ENCODE measurements at places on chromosomes 7 and 10.
A peak's percentile ranks its signal among the peaks of the same experiment; 100 is the strongest.

- no peak for DNase-seq
Measured at GRCh38 chr7:109503421-109503820, 933.7 kb downstream of the DNAJB9 start.

GRCh38 chr10:132684164-132684891 lies 101.6 kb downstream of the NKX6-2 start:
- DNase-seq: peak; percentile 74

DNA sequence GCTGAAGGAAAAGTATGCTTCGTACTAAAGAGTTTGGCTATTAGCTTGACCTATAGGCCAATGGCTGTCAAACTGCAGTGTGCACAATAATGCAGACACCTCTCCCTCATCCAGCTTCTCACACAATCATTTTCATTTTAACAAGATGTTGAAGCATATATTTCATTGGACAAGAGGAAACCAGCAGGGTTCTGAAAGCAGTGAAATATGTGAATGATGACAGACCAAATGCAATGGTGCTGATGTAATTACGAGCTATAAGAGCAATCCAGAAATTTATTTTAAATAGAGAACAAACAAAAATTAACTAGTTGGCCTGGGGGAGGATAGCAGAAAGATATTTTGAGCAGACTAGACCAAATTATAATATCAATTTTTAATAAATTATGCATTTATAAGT lies 331.5 kb upstream of the AKR1E2 start:
- DNase-seq: no peak

- no peak for DNase-seq
Measured at GRCh38 chr7:82631998-82632397, 188.4 kb upstream of the CACNA2D1 start.

DNA sequence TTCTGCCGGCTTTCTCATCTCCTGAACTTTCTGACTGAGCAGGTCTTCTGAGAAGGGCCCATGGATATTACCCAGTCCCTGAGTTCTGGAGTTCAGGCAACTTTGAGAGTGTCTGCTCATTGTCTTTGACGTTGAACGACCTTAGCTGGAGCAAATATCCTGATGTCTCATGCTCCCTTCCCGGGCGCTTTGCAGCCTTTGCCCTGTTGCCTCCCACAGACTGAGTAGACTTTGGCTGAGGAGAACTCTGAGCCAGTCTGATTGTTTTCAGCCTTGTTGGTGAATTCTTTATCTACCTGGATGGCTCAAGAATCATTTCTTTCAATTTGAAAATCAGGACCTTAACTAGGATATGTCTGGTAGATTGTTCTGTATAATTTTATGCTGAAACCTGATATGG lies 353.7 kb downstream of the GLRX3 start:
- DNase-seq: no peak

GRCh38 chr10:25226775-25227682 lies 52.2 kb downstream of the GPR158 start:
- DNase-seq: peak; percentile 7
